RWPE2 (cell line): ENCODE measurements at places on chromosomes 6 and 20.

DNA sequence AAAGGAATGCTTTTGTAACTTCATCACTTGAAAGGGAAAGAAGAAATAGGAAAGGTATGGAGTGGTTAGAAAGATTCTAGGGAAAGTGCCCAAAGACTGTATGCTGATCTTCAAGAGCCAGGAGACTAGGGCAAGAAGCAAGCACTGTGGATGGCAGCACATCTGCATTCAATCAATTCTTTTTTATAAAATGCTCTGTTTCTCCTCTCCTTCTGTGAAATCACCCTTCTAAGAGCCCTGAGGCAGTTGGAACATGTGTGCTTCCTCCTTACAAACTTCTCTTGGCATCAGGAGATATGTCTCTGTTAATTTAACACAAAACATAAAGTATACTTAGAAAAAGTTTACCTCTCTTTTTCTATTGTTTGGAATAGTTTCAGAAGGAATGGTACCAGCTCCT is 1162.2 kb upstream of the GJE1 start:
- DNase-seq, result no peak

DNA sequence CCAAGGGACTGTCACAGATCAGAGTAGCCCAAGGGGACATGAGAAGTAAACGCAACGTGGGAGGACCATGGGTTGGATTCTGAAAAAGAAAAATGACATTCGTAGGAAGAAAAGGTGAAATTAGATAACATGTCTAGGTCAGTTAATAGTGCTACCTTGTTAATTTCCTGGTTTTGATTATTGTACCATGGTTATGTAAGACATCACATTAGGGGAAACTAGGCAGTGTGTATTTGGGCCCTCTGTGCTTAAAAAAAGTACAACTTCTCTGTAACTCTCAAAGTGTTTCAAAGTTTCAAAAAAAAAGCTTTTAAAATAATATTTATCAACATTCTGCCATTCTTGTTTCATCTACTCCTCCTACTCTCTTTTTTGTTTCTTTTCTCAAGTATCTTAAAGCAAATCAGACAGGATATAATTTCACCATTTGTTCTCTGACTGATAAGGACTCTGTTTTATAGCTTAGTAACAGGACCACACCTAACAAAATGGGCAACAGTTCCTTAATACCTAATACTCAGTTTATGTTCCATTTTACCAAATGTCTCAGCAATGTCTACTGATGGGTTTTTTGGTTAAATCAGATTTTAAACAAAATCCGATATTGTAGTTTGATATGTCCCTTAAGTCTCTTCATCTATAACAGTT is 97.1 kb upstream of the PLCB4 start:
- no peak for DNase-seq

GRCh38 chr20:48287021-48287494 is 501.8 kb upstream of the SULF2 start:
- peak; percentile 72 for DNase-seq

DNA sequence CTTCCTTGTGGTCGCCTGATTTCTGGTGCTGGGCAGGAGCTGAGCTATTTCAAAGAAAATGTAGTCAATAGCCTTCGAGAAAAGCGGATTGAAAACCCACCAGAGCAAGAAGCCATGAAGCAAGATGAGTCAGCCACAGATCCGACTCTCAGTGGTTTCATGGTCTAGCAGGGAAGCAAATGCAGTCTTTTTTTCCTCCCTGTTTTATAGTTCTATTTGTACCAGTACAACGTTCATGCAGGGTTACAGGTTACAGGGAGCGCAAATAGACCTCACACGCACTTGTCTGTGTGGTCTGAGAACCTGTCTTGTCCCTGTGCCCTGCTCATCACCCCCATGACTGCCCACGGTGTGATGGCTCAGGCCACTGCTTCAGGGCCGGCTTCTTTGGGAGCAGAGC is 309.8 kb upstream of the SUPT3H start:
- no peak for DNase-seq

DNA sequence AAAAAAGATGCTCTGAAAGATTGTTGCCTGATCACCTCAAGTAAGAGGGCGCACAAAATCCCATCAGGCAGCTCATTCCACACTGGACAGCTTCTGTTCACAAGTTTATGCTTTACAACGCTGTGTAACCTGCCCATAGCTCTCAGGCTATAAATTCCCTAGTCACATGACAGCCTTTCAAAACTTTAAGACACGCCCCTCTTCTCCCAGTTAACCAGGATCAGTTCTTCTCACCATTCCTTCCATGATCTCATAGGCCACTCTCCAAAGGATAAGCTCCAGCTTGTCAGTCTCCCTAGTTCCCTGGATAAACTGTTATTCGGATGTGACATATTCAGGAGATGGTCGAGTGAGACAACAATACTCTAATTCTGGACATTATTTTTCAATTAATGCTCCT is 15.0 kb downstream of the ADNP start:
- no peak for DNase-seq

DNA sequence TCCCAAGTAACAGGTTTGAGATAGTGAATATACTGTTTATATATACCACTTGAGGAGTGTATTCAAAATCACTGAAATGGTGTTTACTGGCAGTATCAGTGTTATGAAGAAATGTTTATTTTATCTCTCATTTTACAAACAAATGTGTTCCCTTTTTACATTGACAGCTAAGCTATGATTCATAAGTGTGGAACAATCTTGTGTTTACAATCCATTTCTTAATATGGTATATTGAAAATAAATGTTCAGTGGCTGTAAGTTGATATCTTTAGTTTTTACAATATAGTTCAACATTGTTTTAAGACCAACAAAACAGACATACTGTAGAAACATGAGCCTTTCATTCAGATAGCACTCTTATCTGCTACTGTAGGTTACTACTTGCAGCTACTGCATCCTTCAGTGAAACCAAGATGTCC is 14.3 kb downstream of the PHF3 start:
- DNase-seq, result no peak

- DNase-seq, result no peak
Measured at GRCh38 chr6:71268735-71269437, 19.7 kb upstream of the OGFRL1 start.

DNA sequence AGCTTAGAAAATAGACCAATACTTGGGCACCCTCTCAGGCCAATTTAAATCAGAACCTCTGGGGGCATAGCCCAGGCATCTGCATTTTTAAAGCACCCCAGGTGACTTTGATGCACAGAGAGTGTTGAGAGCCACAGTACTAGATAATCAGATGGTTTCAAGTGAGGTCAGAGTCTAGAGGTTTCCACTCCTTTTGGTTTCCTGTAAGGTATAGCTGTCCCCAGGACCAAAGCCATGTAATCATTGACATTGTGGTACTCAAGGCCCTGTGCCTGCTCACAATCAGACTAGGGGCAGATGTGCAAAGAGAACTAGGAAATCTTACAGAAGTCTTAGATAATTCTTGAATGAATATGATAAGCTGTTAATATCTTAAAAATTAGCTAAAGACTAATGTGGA is 9.1 kb downstream of the FILIP1 start:
- DNase-seq, result no peak

GRCh38 chr6:21341910-21342309 is 251.6 kb upstream of the SOX4 start:
- DNase-seq, result no peak

- no peak for DNase-seq
Measured at GRCh38 chr6:113818578-113818977, 38.6 kb upstream of the MARCKS start.

- DNase-seq, result no peak
Measured at GRCh38 chr20:40866056-40866455, 162.6 kb upstream of the TOP1 start.

DNA sequence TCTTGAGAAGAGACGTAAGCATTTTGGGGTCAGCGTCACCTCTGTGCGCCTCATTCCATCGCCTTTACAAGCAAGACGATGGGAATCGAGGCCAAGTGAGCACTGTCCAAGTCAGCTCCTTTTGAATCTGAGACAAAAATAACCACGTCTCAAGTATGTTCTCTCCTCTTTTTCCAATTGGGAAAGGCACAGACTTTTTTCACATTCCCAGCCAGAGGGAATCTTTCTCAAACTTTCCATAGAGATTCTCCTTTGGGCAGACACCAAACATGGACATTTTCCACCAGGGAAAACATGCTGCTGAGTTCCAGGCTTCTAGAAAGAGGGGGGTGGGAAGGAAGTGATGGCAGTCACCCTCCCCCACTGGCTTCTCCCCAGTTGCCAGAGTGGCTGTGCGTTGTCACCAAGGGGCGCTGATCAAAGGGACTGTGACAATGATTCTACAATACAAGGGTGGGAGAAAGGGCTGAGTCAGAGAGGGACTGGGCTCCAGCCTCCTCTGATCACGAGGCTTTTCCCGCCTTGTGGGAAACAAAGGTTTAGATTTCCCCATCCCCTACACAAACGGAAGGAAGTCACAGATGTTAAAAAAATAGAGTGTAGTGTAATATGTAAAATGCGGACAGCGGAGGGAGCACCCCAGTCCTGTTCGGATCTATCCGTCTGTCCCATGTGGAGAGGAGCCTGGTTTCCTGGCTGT is 281.9 kb upstream of the RNF24 start:
- DNase-seq, result no peak

GRCh38 chr6:40426346-40427066 is 160.7 kb downstream of the LRFN2 start:
- DNase-seq, result no peak

DNA sequence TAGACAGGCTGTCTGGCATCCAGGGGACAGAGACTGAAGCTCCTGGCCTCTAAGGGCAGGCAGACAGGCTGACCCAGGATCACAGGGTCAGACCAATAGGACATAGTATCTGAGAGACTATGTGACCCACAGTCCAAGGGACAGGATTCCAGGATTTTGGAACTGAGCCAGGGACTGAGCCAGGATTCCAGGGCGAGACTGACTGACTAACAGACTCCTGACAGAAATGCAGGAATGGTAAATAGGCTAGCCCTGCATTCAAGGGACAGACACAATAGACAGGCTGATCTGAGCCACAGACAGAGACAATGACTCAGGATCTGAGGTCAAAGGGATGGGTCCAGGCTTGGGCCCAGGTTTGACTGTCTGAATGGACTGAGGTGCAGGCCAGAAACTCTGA is 19.8 kb downstream of the XKR7 start:
- DNase-seq, result no peak

GRCh38 chr6:43263314-43264178 is 20.3 kb downstream of the TTBK1 start:
- no peak for DNase-seq

GRCh38 chr6:29628419-29629281 is 4.3 kb downstream of the GABBR1 start:
- peak; percentile 79 for DNase-seq

DNA sequence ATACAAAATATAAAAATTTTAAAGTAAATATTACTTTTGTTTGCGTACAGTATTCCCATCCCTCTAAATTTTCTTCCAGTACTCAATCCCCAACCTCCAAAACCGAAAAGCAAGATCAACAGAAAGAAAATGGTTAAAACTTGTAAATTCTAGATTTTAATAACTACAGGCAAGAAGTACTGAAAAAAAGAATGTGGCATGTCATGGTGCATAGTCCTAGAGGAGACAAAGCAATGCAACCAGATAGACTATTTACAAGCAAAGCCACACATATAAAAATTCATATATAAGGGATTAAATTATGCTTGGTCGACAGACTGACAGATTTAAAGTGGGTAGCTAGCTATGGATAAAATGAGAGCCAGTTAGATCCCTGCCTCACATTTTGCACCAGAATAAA is 56.5 kb upstream of the HFE start:
- DNase-seq, result no peak

DNA sequence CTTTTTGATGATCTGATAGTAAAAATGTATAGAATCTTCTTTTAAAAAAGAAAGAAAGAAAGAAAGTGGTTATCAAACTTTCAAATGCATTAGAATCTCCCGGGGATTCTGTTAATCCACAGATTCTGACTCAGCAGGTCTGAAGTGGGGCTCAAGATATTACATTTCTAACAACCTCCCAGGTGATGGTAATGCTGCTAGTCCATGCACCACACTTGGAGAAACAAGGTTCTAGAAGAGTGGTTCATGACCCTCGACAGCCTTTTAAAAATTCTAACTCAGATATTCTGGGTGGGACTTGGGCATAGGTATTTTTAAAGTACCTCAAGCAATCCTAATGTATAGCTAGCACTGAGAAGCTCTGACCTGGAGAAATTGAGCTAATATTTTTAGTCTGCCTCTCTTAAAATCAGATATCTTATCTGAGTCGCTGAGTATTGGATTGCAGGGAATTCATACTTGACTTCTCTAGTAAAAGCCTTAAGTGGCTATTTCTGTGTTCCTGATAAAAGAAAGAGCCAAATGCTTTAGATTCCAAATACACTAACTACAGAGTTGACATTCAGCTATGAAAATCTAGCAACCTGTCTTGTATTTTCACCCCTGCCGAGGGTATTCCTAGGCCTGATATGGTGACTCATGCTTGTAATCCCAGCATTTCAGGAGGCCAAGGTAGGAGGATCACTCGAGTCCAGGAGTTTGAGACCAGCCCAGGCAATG is 252.4 kb downstream of the PHACTR1 start:
- DNase-seq, result no peak

DNA sequence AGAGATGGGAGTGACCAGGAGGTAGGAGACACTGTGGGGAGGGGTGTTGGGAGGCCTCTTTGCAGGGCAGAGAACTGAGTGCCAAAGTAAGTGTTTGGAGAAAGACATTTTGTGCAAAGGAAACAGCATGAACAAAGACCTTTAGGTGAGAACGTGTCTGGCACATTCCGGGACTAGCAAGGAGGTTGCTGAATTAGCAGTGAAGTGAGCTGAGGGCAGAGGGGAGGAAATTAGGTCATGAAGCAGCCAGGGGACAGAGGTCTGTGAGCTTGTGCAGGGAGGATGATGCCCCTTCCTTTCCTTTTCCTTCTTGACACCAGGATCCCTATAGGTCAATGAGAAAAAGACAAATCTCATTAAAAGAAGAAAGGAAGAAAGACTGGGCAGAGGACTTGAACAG is 21.4 kb upstream of the AHCY start:
- no peak for DNase-seq

DNA sequence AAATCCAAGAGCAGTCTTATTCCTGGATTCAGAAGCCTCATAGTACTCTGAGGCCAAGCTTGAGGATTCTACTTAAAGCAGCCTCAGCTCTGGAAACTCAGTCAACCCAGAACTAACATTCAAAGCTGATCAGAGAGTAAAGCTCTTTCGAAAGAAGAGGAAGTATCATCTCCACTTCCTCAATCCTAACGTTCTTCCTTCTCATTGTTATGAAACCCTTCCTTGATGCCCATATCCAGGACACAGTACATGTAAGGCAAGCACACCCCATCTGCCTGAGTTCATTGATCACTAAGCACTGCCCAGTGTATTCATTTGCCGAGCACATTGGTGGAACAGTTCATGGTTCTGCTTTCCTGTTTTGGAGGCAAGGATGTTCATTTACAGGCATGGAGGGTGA is at the start of gene IPCEF1:
IPCEF1 (minus strand) TSS at position 114 of the 400 bp plus-strand sequence. CDS start 90,856 bp downstream, outside the sequence.
- no peak for DNase-seq

- no peak for DNase-seq
Measured at GRCh38 chr20:21393816-21394519, 3.4 kb downstream of the NKX2-4 start.

GRCh38 chr20:63074182-63074581 is 67.4 kb upstream of the BHLHE23 start:
- peak; percentile 61 for DNase-seq

GRCh38 chr6:41536795-41537758 is 9.1 kb upstream of the FOXP4 start:
- no peak for DNase-seq
